ENCODE measurements at places on chromosomes 16 and 17.

- no peak for DNase-seq
Measured at GRCh38 chr17:7290685-7291084, 3.8 kb downstream of the YBX2 start.

DNA sequence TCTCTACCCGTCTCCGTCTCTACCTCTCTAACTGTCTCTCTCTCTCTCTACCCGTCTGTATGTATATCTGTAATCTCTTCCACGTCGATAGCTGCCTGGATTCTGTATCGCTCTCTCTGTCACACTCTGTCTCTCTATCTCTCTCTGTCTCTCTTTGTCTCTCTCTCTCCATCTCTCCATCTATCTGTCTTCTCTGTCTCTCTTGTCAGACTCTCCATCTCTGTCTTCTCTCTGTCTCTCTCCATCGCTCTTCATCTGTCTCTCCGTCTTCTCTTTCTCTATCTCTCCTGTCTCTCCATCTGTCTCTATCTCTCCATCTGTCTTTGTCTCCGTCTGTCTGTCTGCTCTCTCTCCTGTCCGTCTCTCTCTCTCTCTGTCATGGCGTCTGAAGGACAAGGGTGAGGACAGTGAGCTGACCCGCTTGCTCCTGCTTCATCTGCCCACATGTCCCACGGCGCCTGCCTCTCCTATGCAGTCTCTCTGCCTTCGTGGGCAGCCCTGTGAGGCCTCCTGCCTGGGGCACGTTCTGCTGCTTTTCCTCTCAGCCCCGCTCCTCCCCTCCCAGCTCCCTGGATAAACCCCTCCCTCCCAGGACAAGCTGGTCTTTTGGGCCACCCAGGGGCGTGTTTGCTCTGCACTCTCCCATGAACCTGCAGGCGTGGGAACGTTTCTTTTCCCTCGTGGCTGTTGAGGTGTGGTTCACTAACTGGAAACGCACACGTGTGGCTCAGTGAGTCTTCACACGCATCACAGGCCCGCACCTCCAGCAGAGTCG lies 18.9 kb downstream of the ACSF3 start:
- DNase-seq = no peak

DNA sequence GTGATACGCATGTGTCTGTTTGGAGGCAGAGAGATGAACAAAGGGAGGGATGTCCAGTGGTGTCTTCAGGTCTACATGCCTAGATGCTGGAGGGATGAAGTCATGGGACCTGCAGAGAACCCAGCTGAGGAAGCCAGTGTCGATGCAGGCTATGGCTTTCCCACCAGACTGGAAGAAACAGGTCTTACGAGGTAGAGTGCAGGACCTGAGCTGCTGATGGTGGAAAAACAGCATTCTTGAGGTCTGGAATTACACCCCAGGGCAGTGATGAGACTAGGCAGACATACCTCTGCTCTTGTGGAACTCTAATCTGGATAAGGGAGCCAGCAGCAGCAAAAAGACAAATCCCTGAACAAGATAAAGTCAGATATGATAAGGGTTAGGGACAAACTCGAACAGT lies 37.4 kb downstream of the ARSG start:
- DNase-seq = no peak

- DNase-seq = no peak
Measured at GRCh38 chr16:83211711-83212110, 584.9 kb downstream of the CDH13 start.

DNA sequence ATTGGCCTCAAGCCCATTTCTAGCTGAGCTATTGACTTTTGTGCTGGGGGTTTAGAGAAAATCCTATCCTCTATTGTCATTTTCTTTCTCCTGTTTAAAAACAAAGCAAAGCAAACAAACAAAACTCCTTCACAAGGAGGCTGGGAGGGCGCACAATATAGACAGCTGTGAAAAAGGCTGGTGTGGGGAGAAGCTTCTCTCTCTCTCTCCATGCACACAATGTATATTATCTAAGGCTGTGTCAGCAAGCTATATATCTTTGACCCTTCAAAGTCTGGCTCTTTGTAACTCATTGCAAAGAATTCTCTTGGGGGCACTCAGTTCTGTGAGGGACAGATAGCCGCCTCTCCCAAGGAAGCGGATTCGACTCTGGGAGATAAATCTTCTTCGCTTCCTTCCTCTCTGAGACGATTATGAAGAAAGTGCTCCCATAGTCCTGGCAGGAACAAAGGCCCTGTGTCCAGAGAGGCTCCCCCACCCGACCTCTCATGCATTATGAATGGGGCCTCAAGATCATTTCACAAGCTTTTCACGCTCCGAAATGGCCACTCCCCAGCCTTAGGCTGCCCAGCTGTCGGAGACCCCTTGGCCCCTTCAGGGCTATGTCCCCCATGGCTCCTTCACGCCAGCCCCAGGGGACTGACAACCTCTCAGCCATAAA lies 33.2 kb upstream of the MEAK7 start:
- no peak for DNase-seq

GRCh38 chr17:27504188-27504995 lies 48.1 kb downstream of the KSR1 start:
- DNase-seq = no peak

GRCh38 chr17:61436273-61436672 lies 15.9 kb upstream of the TBX4 start:
- DNase-seq = no peak

DNA sequence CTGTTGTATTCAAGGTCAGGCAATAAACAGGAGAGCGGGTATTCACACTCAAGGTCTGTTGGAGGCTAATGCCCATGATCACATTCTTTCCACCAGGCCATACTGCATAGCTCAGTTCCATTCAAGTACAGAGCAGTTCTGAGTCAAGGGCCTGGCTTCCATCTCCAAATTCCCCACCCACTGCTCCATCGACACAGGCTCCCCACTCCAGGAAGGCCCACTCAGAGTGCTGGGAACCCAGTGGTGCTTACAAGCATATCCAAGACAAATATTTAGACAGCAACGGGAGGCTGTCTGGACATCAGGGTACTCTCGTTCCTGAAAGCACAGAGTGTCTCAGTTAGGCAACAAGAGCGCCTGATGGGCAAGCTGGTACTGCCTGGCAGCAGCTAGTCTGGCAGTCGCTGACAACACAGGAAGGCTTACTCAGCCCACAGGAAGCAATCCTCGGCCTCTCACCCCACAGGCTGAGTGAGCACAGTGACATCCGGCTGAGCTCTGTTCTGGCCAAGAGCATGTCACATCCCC lies 40.9 kb downstream of the RFFL start:
- DNase-seq = peak; percentile 79

- DNase-seq = peak; percentile 10
Measured at GRCh38 chr16:79372503-79373184, 227.9 kb downstream of the MAF start.
